ENCODE measurements at places on chromosomes 6 and 20.

DNA sequence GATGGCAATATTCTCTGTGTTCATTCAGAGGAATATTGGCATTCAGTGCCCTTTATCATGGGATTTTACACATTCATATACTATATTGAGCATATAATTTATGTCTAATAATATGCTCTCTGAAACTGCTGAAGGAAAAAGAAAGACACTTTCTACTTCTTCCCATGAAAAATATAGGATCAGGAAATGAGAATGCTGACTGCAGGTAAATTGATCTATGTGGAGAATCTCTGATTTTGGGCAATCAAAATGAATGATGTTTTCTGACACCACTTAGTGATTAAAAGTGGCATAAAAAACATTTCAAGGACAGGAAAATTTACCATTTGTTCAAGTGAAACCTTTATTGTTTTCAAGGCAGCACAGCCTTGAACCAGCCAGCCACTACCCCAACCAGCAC is 260.1 kb upstream of the STXBP5 start:
- no peak for DNase-seq

DNA sequence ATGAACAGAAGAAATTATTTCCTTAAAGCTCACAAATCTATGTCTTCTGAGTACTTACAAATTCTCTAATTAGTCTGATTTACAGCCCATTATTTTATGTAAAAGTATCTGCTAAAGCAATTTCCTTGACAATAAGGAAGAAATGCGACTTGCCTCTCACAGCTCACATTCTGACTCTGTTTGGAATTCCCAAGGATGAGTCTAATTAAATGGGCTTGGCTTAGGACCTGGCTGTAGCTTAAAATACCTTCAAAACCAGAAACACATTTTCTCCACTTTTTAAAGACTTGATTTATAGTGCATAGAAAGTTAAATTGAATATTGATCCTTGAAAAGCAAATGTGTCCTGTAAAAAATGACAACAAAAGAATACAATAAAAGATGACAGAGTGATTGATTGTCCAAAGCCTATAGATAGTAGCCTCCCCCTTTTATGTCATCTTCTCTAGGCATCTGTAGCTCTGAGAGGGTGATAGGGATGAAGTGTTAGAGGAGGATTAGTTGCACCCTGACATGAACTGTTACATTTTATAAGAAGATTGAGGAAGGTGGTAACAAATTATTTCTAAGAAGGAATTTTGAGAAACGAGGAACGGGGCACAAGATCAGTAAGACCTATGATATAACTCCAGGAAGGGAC is 118.9 kb downstream of the MACROD2 start:
- DNase-seq = no peak

DNA sequence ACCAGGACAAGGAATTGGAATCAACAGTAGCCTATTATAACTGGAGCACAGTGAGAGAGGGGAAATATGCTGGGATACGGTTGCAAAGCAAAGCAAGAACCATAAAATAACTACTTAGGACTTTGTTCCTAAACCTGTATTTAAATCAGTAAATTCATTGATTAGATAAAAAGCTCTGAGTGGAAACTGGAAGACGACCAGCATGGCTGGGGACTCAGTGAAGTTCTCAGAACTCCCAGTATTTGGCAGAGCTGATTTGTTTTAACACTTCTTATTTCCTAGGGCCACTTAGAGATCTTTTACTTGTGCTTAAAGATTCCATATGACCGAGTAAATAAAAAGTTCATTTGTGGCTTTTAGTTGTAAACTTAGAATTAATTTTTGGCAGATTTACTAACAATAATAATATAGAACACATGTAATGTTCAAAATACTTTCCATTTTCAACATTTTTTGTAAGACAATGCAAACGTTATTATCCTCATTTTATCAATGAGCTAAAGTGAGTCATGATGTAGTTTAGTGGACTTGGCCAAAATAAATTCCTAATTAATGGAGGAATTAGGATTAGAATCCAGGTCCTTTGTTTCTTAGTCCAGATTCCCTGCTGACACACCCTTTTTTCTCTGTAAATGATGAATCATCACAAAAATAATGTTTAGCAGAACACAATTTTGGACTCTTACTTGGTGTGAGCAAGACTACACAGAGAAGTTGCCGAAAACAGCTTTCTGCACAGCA is 392.9 kb downstream of the GJA1 start:
- DNase-seq = no peak

- no peak for DNase-seq
These were observed 61.7 kb upstream of the SHLD1 start for GRCh38 chr20:5688431-5688972.

- no peak for DNase-seq
These were observed 151.4 kb upstream of the PRDM1 start for GRCh38 chr6:105934708-105935107.

DNA sequence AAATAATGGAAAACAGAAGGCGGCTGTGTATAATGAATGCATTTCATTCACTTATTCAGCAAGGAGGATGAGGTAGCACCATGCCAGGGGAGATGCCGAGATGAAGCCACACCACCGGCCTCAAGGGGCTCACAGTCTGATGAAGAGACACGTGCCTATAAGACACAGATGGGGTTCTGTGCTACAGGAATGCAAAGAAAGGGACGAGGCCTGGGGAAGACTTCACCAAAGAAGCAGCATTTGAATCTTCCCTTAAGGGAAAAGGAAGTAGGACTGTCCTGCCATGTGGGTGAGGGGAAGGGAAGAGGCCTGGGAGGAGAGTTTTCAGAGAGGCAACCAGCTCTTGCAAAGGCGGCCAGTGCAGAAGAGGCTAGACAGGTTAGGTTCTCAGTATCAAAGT is 98.9 kb downstream of the PSMG4 start:
- DNase-seq = no peak

DNA sequence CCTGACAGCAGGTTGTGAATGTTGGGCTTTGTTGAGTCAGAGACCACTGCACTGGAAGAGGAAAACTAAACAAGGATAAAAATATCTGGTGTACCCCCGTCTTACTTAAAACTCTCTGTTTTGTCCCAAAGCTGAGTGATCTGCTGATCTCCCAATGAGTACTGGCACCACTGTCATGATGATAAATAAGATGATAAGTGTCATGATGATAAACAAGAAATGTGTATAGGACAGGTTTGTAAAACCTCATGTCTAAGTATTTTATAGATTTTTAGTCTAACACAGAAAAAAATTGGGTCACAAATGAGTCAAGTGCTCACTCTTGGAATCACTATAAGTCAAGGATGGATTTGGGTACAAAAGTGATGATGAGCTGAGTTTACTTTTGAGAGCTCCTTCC is 8.5 kb upstream of the SIM1 start:
- no peak for DNase-seq

DNA sequence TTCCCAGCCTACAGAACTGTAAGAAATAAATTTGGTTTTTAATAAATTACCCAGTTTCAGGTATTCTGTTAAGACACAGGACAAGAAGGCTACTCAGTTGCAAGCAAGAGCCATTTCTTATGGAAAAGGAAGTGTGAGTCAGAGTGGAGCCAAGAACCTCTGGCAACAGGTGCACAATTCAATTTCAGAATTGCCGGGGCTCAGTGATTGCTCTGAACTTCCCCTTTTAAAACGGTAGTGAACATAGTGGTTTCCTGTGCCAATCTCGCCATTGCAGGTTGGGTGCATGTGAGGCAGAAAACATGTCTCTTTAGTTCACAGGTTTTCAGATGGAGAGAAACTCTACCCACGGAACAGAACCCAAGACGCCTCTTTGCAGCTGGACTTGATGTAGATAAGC is 16.4 kb downstream of the PIGT start:
- peak; percentile 40 for DNase-seq

GRCh38 chr6:149332602-149333265 is 15.2 kb downstream of the TAB2 start:
- no peak for DNase-seq

DNA sequence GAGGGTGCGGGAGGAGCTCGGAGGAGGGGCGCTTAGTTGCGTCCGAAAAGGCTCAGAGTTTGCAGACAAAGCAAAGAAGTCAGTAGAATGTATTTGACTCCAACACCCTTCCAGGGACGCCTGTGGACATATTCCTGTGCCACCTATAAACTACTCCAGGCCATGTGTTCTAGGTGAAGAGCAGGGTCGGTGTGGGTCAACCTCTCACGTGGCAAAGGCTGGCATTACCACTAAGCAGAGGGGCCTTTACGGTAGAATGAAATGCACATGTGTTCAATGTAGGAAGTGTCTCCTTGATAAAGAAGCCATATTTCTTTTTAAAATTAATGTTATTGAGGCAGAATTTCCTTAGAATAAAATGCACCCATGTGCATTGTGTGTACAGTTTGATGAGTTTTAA is 15.4 kb downstream of the SIRT5 start:
- no peak for DNase-seq

- no peak for DNase-seq
These were observed 545.7 kb downstream of the PRKN start for GRCh38 chr6:162181741-162182401.

GRCh38 chr6:73671911-73672685 is 18.3 kb upstream of the SLC17A5 start:
- no peak for DNase-seq

GRCh38 chr6:136921936-136922684 is at the start of gene SLC35D3:
Gene SLC35D3, plus strand, starts transcription at chr6:136922301. Its CDS starts 128 bp downstream, at chr6:136922429.
- DNase-seq = no peak

GRCh38 chr20:48006036-48006833 is 221.0 kb upstream of the SULF2 start:
- no peak for DNase-seq

DNA sequence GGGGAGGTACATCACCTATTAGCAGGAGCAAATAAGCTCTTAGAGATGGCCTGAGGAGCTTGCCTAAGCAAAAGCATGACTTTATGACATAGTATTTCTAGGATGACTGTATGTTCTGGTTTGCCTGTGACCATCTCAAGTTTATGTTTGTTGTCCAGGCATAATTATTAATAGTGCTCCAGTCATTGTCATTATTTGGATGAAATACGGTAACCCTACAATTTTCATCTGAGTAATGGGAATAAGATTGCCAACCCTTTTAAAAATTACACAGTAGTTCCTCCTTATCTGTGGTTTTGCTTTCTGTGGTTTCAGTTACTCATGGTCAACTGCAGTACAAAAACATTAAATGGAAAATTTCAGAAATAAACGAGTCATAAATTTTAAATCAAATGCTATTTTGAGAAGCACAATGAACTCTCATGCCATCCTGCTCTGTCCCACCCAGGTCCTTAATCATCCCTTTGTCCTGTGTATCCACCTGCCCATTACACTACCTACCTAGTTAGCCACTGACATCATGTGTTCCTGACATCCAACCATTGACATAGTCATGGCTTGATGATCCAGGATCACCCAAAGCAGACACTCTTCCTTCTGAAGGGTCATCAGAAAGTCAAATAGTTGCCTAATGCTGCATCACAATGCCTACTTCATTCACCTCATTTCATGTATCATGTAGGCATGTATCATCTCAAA is 27.0 kb upstream of the TFB1M start:
- DNase-seq = no peak

GRCh38 chr6:52420668-52421358 is 671 bp downstream of the EFHC1 start:
- DNase-seq = no peak

DNA sequence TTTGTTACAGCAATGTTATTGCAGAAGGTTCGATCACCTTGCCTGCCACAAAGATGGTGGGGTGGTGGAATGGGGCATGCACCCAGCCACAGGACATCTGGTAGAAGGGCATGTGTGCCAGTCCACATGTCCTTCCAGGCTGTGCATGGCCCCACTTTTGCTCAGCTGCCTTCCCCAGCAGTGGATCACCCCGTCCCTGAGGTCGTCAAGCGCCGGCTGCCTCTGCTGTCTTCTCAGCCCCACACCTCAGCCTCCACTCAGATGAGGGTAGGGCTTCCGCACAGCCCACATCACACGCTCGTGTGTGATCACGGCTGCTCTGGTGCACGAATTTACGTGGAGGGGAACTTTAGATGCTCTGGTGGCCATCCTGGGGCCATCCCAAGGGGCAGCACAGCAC is 109.5 kb upstream of the PMEPA1 start:
- DNase-seq = no peak

DNA sequence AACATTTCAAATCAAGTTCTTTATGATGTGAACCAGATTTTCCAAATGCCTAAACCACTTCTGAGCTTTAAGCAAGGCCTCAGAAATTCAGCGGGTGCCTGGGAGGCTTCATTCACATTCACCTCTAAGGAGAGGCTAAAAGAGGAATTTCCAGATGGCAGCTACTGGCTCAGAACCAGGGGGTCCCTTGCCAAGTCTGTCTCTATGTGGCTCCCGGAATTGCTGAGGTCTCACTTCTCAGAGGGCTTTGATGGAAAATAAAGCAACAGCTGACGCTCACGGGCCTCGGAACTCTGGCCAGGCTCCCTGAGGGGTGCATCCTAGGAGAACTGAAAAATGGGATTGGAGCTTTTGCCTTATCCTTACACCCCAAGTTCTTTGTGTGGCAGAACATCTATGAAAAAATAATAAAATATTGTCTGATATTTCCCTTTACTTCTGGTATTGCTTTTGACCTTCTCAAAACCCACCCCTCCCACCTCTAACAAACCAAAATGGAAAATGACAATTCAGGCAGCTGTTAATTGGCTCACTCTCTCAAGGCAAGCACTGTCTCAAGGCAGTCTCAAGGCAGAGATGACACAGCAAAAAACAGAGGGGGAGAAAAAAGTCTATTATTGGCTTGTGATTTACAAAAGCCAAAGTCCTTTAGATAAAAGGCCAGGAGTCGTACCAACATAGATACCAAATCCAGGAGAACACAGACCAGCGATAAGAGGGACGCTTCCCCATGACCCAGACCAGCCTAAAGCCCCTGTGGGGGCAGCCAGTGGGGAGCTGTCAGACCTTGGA is 21.8 kb upstream of the LRRN4 start:
- no peak for DNase-seq

DNA sequence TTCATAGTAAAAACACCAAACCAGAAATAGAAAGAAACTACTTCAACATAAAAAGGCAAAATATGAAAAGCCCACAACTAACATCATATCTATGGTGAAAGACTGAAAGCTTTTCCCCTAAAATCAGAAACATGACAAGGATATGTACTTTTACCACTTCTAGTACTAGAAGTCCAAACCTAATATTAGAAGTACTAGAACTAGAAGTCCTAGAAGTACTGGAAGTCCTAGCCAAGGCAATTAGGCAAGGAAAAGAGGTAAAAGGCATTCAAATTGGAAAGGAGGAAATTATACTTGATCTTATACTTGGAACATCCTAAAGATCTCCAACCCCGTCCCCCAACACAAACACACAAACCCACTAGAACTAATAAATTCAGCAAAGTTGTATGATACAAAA is 74.9 kb downstream of the TASP1 start:
- DNase-seq = no peak

GRCh38 chr20:46305331-46305972 is 2.8 kb downstream of the CDH22 start:
- DNase-seq = no peak

GRCh38 chr20:4102381-4102780 is 87.0 kb upstream of the RNF24 start:
- no peak for DNase-seq

All from natural killer cell (primary cell).